HTR-8/SVneo (cell line): ENCODE measurements at places on chromosomes 2 and 18.

DNA sequence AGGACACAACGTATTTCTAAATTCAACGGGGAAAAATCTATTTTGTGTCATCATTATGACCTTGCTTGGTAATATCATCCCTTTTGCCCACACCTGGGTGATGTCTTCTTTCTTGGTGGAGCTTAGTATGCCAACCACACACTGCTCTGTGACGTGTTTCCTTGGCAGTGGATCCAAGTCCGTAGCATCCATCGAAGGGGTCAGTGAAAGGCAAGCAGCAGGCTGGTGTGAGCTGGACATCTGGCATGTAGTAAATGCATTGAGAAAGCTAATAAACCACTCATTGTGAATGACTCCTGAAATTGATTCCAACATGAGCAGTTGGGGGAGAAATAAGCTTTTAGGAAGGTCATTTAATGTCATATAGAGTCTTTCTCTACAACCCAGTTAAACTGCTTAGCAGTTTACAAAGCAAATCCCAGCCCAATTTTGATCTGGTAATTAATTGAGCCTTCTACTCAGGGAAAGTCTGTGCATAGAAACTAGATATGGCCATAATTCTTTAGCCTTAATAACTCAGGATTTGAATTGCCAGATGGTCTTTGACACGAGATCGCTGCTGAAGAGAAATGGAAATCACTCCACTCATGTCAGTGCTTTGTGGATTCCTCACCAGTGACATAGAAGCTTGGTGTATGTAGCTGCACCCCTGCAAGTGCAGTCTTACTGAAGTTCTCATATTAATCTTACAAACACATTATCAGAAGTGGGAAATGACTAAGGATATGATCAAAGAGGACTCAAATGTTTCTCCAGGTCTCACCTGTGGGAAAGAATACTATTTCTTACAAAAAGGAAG lies 494.8 kb downstream of the CMPK2 start:
- no peak for DNase-seq

DNA sequence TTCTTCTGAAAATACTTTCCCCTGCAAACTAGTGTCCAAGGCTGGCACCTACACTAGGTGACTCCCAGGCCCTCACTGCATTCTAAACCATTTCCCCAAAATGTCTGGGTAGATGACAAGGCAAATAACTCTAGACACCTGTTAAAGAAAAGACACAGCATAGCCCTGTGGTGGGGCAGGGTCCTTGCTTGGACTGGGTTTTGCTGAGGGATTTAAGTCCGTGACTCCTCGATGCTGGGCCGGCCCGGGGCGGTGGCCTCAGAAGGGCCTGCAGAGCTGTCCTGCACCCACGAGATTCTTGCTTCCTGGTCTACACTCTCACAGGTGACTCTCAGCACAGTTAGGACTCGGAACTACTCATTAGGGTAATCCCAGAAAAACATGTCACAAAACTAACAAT lies 55.2 kb downstream of the MBP start:
- no peak for DNase-seq

- DNase-seq: no peak
Observed at GRCh38 chr2:127542231-127542630, 6.7 kb downstream of the MYO7B start.

- no peak for DNase-seq
Observed at GRCh38 chr2:28955467-28955866, 25.6 kb upstream of the TOGARAM2 start.

- DNase-seq: no peak
Observed at GRCh38 chr2:236554629-236555282, 14.9 kb upstream of the ACKR3 start.

DNA sequence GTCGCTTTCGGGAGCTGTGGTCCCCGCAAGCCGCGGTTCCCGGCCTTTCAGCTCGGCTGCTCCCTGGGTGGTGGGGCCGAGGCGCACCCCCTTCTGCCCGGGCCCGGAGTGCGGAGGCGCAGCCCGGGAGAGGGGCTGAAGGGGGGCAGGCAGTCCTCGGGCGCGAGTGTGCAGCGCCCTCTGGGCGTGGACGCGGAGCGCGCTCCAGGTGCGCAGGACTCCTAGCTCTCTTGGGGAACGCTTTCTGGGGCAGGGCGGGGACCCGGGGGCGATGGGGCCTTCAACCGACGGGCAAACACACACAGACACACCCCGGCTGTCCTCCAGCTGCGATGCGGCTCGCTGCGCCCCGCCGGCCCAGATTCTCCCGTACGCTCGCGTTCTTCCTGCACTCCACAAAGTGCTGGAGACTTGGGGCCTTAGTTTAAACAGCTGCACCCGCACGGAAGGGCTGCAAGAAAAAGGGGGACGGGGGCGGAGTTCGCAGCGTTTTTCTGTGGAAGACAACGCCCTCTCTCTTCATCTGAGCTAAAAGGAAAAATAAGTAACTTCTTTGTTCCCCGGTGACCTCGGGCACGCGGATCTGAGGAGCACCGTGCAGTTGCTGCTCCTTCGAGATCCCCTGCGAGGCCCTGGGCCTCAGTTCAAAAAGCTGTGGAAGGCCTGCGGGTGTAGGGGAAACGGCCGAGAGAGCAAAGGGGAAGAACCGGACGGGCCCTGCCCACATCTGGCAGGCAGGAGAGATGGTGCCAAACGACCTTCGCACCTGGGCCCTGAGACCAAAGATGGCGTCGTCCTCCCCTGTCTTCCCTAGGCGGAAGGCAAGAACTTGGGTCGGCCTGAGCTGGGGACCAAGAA lies 593 bp upstream of the SDC1 start:
- peak; percentile 85 for DNase-seq

DNA sequence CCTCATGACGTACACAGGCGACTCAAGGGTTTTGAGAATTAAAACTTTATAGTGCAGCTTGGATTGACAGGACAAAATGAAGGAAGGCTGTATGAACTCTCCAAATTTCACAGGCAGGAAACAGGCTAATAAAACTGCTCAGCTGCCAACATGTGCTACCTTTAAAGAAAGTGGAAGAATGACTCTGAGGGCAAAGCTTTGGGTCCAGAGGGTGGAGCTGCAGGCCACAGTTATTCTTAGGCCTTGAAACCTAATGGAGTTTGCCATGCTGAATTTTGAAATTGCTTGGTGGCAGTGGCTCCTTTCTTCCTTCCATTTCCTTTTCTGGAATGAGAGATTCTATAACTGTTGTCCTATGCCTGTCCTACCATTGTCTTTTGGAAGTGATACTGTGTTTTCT lies 34.8 kb downstream of the HAT1 start:
- peak; percentile 9 for DNase-seq

DNA sequence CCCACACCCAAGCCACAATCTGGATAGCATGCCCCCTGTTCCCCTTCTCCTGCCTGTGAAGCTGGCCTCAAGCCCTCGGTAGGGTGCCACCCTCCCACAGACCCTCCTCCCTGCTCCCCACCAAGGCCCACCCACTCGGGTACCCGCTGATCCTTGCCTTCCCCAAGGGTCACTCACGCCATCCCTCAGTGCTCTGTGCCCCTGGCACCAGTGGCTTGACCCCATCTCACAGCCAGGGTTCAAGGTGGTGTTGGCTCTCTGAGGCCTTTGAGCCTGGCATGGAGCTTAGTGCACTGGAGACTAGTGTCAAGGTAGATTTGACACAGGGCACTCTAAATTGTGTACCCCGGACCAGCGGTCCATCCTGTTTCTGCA lies 11.9 kb downstream of the ADRA2B start:
- no peak for DNase-seq

DNA sequence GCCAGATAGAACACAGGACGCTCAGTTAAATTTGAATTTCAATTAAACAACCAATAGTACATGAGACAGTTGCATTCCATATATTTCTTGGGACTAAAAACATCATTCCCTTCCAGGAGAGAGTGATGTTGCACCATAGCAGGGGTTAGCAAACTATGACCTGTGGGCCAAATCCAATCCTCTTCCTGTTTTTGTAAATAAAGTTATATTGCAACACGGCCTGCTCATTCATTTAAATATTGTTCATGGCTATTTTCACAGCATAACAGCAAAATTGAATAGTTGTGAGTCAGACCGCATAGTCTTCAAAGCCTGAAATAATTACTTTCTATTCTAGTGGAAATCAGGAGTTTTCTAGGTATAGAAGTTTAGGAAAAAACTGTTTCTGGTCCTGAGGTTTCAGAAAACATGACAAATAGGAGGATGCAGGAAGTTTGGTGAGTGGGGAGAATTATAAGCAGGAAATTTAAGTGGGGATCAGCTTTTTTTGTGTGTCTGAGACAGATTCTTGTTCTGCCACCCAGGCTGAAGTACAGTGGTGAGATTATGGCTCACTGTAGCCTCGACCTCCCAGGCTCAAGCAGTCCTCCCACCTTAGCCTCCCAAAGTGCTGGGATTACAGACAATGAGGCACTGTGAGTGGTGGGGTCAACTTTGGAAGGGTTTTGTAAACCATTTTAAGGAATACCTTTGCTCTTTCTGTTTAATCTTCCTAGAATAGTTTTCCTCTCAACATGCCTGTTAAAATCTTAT lies 131.5 kb downstream of the SOCS6 start:
- no peak for DNase-seq

- no peak for DNase-seq
Observed at GRCh38 chr18:58209326-58209725, 165.3 kb downstream of the NEDD4L start.

- no peak for DNase-seq
Observed at GRCh38 chr2:11716689-11717321, 29.6 kb upstream of the LPIN1 start.

DNA sequence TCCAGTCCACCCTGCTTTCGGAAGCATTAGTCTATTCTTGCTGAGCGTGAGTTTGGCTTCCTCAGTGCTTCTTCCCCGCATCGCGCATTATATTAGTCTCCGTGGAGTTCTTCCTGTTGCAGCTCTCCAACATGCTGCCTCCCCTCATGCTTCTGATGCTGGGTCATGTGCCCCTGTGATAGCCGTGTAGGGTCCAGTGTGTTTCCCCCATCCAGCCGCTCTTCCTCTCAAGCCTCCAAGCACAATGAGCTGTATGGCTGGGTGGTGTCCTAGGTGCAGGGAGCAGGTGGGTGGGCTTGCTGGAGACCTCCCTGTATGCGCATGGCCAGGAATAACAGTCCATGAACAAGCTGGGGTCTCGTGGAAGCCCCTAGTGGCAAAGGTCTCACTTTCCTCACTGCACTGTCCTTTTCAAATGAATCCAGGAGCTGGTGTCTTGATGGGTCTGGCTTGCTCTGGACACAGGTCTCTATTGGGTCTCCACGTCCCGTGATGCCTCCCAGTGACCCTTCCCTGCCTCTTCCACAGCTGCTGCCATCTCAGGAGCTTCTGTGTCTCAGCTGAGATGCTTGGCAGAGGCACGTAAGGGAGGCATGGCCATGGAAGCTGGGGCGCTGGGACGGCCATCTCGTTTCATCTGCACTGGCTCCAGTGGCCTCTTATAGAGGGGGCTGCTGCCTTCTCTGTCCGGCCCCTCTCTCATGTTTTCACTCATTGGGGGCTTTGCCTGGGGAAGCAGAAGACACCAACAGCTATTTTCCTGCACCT lies 54.8 kb upstream of the HDAC4 start:
- no peak for DNase-seq

- DNase-seq: peak; percentile 37
Observed at GRCh38 chr2:133324150-133324561, 244.1 kb downstream of the NCKAP5 start.

DNA sequence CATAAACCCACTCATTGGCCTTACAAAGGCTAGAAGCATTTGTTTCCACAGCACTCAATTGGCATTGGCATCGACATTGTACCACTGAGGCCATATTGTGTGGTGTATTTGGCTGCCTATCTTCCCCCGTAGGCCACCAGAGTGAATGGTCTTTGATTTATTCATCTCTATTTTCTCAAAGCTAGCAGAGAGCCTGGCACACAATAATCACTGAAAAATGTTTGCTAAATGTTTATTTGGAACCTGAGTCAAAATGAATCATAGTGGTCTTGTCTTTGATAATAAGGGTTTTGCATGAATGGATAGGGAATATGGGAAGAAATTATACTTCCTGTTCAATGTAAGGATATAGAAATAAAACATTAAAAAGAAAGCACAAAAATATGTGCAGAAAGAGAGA lies 107.3 kb upstream of the SLC8A1 start:
- DNase-seq: no peak

DNA sequence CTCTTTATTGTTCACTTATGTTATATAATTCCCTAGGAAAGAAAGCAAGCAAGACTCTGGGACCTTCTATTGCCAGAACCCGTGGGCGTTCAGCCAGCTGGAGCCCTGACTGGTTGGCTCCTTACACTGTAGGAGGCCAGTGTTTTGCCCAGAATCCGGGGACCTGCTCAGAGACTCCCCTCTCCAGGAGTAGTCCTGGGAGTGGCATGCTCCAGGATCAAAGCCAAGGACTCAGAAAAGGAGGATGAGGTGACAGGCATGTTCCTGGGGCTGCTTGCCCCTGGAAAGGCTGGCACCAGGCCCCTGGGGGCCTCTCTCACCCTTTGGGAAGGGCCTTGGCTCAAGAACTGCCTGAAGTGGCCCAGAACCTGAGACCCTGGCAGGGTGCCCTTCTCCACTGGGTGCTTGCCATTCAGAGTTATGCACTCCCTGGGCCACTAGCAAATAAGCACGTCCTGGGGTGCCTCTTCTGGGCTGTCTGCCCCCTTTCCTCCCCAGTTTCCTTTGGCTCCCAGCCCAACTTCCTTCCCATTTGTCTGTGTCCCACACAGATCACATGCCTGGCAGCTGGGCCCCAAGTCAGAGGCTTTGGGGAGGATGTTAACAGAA lies 19.6 kb upstream of the KIF3C start:
- DNase-seq: no peak

- DNase-seq: no peak
Observed at GRCh38 chr2:171406044-171406443, 27.7 kb downstream of the METTL8 start.

DNA sequence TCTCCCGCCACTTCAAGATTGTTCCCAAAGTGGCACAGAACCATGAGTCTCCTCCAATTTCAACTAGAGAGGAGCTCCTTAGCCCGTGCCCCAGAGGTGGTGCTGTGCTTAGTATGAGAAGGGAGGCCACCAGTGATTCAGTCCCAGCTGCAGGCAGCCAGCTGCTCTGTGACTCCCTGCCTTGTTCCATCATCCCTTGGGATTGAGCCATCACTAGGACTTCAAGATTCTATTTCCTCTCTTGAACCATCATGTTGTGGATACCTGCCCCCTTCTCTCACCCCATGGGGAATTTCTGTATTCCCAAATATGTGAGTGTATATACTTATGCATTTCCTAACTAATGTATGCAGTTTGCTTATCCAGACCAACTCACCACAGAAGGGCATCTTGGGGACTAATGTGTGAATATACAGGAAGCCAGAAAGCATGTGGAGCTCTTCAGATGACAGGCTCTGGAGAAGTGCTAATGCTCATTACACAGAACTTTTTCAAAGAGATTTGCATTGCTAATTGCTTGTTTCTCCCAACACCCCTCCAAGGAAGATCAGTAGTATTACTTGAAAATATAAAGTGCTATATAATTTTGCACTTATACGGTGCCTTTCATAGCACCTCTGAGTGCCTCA lies 111.0 kb upstream of the MAP3K20 start:
- DNase-seq: no peak

GRCh38 chr2:129934044-129934822 lies 45.2 kb upstream of the RAB6C start:
- no peak for DNase-seq

DNA sequence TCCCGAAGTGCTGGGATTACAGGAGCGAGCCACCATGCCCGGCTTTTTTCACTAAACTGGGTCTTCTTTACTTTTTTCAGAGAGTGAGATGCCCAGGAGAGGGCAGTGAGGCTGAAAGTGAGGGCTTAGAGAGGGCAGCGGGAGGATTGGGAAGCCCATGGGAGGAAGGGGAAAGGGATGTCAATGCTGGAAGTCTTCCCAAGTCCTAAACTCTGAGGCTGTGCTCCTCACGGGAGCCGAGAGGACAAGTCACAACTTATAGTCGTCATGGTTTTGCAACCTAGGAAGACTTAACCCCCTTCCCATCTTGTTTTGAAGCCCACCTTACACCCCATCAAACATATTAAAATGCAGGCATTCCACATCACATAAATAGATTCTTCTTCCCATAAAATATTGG lies 15.1 kb upstream of the MEP1B start:
- DNase-seq: no peak
